ENCODE measurements at places on chromosomes 2 and 18.

DNA sequence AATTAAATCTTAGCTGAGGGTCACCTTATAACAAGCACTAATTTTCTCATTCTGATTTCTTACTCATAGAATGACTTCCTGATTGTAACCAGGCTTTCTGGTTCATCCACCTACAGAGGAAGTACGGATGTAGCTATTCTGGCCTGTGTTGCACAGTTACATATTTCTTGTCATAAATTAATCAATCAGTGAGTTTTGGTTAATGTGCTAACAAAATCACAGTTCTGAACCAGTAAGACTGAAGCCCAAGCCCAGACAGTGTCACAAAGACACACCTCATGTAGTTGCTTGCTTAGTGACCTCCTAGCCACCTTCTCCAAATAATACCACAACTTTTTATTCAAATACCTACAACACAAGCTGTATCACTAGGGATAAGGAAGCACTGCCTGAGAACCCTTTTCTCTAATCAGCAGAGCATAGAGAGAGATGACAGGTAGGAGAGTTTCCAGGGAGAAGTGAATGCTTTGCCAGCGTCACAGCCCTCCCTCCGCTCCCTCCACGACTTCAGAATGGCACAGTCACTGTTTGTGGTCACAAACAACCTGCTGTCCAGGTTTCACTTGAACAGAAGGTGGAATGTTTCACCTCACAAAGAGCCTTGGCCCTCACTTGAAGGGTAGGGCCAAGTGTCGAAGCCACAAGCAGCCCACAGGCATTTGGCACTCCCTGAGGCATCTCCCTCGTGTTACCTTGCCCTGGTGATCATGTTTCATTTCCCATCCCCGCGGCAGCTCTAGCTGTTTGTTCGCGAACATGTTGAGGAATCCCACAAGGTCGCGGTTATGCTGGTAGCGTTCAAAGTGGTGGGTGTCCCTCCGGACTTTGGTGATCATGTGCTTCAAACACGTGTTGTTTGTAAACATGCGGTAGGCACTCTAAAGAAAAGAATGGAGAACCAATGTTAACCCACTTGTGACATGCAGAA lies 120.8 kb upstream of the STK17B start:
- DNase-seq = no peak

DNA sequence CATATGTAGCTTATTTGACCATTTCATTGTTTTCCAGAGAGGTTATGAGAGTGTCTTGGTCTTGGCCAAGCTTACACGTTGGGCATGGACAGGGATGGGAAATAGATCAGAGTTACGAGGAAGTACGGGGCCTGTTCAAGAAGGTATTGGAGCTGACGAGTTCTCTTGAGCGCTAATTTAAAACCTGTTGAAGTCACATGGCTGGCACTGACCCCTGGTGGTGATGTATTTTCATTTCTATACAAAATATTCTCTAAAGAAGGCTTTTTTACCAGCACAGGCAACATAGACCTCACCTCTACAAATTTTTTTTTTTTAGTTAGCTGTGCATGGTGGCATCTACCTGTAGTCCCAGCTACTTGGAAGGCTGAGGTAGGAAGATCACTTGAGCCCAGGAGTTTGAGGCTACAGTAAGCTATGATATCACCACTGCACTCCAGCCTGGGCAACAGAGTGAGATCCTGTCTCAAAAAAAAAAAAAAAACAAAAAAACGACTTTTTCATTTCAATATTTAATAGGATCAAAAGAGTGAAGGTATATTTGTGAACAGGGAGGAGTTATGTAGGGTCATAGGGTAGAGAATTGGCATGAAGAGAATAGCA lies 19.6 kb downstream of the UGP2 start:
- DNase-seq = peak; percentile 70

GRCh38 chr2:204264085-204264553 lies 281.2 kb upstream of the PARD3B start:
- DNase-seq = no peak

DNA sequence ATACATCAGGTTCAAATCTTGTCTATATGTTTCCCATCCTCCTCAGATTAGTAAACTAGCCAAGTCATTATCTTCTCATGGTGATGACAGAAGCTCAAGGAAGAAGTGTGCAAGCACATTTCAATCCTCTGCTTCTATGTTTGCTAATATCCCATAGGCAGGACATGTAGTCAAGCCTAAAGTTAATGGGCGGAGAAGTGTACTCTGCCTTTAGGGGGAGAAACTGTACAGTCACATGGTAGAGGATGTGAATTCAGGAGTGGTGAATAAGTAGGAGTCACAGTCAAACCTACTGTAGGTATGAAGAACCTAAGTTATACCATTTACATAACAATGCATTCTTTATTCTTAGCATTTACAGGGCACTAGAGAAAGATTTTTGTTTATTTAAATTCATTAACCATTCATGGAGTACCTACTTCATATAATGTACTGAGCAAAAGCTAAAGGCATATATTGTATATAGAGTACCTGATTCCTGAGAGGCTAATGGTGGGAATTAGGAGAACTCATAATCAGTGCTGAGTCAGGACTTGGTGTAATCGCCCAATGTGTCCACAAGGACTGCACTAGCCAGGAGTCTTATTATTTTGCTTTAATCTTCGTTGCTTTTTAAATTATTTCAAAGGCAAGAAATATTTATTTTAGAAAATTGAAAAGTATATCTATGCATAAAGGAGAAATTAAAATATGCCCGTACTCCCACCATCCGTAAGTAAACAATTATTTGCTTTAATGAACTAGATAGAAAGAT lies 394.3 kb upstream of the ETAA1 start:
- DNase-seq = no peak

DNA sequence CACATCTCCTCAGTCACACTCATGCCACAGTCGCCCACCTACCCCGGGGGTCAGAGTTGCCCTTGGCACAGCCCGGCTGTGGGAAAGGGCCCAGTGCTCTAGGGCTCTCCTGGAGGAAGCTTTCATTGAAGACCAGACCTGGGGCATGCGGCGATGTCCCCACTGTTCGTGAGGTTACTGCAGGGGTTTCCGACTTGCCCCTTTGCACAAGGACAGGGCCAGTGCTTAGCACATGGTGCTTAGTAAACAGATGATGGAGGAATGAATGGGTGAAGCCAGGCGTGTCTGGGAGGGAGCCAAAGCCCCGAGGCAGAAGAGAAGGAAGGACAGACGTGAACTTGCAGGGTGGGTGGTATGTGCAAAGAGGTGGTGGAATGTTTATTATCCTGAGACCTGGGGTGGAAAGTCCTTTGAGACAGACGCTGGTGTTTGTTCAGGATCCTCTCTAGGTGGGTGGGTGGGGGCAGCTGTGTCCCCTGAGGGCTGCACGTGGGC lies 205.9 kb upstream of the ARL4C start:
- no peak for DNase-seq

DNA sequence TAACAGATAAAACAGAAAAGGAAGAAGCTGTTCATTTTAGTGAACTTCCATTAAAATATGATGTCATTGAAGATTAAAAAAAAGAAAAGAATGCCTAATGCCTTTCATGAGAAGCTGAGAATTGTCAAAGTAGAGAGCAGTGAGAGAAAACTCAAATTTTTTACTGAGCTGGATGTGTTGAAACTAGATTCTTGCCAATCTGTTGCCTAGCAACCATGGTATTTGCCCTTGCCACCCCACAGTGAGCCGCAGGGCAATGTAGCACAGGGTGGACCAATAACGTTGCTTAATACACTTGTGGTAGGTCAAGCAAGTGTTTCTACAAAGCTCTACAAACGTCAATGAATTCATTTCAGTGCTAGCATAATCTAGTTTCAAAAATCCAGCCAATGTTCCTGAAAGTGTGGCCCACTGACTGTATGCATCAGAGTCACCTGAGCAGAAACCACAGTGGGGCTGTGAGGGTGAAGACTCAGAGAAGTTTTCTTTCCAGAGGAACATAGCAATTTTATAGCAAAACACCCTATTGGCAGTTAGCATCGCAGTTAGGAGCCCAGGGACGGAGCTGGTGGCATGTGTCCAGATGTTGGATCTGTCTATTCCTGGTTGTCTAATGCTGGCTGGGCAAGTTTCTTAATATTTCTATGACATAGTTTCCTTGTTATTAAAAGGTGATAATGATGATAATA lies 132.2 kb downstream of the DOCK10 start:
- DNase-seq = no peak

DNA sequence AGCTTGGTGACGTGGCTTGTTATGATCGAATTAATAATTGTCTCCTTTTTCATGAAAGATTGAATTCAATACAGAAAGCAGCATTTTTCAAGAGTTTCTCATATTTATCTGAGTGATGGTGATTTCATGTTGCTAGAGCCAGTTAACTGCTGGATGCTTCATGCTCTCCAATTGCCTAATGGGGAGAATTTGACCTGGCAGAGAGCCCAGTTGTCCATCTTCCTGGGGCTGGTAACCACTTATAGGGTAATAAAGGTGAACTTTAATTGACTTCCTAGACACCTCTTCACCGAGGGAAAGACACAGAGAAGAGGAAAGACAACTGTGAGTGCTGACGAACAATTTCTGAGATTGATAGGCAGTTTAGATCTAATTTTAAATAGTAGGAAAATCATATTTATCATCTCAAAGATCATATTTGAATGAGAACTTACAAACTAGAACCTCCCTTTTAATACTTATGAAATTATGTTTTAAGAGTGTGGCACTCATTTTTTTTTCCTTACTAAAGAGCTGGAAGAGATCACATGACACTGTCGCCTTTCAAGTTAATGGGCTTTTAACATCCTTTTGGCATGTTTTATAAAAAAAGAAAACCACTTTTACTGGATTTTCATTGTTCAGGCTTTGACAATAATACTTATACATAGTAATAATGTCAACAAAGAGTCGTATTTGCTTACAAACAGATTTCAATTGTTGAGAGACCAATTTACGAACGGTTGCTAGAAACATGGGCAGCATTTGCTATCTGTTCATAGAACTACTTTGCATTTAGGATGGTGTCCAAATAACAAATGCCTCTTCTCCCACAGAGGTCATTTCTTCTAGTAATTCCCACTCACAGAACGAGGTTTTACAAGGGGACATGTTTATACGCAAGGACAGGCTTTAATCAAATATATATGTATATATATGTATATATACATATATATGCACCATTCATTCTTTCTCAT lies 153.3 kb downstream of the RAPGEF4 start:
- no peak for DNase-seq

- no peak for DNase-seq
Measured at GRCh38 chr2:203732953-203733510, 26.6 kb downstream of the CD28 start.

GRCh38 chr2:163878718-163879117 lies 142.9 kb upstream of the FIGN start:
- DNase-seq = peak; percentile 17

DNA sequence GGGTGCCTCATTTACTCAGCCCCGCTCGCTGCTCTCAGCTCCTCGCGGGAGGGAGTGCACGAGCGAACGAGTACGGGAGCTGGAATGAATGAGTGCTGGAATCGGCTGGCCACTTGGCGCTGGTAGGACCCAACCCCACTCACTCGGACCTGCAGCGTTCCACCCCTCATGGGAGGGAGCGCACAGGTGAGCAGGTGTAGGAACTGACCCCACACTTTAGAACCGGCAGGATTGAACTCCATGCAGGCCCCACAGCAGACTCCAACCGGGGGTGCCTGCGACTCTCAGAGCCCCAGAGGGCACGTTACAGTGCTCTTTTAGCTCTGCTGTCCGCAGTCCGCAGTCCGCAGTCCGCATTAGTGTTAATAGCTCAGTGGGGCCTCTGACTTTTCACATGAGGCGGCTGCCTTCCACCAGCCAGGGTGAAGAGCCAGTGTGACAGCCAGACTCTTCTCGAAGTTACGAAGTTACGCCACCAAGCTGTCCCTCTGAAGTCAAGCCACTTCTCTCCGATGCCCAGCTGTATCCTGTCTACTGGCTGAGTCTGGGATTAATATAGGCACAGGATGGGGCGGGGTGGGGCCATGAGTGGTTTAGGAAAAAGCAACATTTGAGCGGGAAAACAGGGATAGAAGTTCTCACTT lies 102.7 kb upstream of the ARHGAP15 start:
- DNase-seq = no peak

DNA sequence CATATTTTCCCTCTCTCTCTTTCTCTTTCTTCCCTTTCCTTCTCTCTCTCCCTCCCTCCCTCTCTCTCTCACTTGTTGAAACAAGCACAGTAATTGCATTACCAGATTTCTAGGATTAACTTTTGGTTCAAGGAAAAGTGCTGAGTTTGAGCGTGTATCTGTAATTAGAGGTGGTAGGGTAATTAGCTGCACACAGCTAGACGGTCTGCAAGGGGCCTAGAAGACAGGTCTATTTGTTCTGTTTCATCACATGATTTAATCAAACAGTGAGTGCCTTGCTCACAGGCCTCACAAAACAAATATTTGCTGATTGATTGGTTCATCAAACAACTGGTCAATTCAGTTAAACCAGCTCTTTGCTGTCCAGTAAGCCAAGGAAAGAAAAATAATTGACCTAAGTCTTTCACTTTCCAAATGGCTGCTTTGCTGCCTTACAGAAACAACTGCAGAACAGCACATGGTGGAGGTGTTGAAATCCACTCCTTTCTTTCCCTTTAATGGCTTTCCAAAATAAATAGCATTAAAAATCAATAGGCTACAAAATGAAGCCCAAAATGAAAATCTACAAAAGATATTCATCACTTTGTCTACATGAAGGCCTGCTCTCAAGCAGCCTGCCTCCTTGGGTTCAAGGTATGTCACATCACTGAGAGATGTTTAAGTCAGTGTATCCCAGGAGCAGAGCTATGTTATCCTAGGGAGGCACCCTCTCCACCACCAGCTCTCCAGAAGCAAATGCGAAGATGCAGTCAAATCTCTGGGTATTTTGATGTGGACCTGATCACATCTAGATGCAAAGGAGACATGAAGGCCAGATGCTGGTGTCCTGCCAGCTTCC lies 264.4 kb upstream of the SIX2 start:
- DNase-seq = no peak

DNA sequence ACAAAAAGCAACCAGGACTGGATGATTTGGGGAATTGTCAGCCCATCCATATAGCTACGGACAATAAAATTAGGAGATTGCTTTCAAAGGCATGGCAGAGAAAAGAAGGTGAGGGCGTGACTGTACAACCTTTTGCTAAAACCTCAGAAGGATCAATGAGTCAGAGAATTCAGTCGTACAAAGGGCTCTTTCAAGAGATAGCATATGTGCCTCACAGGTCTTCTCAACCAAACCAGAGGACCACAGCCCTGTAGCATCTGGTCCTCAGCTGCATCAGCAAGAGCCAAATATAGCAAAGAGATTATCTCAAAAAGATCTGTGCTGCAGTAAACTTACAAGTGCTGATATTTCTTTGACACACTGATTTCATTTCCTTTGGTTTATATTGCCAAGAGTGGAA lies 149.9 kb upstream of the RAB6C start:
- no peak for DNase-seq

- DNase-seq = no peak
Measured at GRCh38 chr18:2380101-2380500, 191.2 kb downstream of the METTL4 start.

DNA sequence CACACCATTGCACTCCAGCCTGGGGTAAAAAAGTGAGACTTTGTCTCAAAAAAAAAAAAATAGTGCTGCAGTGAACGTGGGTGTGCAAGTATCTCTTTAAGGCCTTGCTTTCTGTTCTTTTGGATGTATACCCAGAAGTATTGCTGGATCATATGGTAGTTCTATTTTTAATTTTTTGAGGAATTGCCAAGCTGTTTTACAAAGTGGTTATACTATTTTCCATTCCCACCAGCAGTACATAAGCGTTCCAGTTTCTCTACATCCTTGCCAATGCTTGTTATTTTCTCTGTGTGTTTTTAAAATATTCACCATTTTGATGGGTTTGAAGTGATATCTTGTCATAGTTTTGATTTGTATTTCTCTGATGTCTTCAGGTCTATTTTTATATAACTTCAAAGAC lies 13.1 kb downstream of the ARMC9 start:
- DNase-seq = peak; percentile 9

- DNase-seq = peak; percentile 89
Measured at GRCh38 chr18:37334631-37335408, 230.8 kb downstream of the CELF4 start.
